ENCODE measurements at places on chromosomes 6 and 20. TPM values are rescaled to one million over a fixed set of nuclear protein-coding genes. Genes with fewer than 3 reads are reported as not detected.

Gene KHDC1L
- total RNA-seq = 0.13 TPM

Gene RWDD1
- total RNA-seq = 56.0 TPM

DNA sequence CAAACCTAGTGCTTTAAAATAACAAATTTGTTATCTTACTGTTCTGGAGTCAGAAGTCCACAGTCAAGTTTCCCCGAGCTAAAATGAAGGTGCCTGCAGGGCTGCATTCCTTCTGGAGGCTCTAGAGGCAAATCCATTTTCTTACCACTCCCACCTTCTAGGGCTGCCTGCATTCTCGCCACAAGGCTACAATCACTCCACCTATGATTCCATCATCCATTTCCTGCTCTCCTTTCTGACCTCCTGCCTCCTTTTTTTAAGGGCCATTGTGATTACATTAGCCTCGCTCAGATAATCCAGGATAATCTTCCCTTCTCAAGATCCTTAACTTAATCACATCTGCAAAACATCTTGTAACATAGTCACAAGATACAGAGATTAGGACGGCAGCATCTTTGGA lies 42.4 kb upstream of the SIRT5 start:
- DNase-seq = no peak

DNA sequence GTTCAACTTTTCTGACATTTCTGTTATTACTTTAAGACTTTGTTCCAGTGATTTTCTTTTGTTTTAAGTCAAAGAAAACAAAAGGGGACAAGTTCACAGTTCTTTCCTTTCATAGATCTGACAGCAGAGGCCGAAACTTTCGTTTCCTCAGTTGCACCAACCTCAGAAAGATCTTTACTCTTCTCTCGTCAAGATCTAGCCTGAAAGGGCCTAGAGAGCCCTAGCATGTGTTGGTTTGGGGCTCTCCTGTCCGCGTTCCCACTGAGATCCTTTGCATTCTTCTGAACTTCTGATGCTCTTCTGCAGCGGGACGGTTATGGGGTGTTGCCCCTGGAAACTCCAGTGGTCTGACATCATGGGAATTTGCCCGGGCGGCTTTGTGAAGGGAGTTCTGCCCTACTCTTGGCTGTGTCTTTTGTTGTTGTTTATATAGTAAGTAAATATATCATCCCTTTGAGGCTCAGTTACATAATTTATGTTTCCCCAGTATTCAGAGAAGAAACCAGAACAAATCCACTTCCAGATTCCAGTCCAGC lies 129.1 kb downstream of the SASH1 start:
- DNase-seq = peak; percentile 59

- DNase-seq = no peak
These were observed 105.5 kb downstream of the ARMC2 start for GRCh38 chr6:108953681-108954080.

DNA sequence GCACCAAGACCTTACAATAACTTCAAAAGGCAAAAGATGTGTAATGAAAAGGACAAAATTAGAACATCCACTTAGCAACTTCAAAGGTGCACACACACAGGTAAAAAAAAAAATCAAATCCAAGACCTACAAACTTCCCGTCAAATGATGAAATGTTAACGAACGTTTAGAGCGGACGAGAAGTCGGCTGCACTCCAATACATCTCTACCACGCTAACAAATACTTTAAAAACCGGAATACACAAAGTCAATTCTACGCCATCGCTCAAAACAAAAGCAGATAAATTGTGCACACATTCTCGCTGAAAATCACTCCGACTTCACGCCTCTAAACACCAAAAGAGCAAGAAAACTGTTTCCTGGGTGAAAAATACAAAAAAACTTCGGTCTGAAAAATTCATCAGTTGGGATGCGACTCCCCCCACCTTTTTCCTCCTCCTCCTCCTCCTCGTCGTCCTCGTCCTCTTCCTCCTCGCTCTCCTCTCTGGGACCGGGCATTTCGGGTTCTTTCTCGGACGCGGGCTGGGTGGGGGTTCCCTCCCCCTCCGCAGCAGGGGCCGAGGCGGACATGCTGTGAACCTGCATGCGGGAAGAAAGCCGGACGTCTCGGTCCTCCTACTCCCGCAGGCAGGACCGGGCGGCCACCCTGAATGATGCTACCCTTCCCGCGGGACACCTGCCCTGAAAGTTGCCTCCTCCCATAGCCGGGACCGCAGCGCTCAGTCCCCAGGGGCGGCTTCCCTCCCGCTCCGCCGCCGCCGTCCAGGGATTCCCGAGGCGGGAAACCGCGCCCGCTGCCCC lies 712 bp downstream of the DEK start:
- DNase-seq = peak; percentile 64

- no peak for DNase-seq
These were observed 146.9 kb upstream of the PHACTR1 start for GRCh38 chr6:12569646-12570045.

- DNase-seq = no peak
These were observed 207.8 kb downstream of the BMP2 start for GRCh38 chr20:6975311-6975710.
